Right hindlimb (tissue), 1 donor: ENCODE measurements at places on chromosomes 3 and 15.

GRCh38 chr15:93144463-93145236, 55.6 kb upstream of the RGMA start:
- no peak for DNase-seq

DNA sequence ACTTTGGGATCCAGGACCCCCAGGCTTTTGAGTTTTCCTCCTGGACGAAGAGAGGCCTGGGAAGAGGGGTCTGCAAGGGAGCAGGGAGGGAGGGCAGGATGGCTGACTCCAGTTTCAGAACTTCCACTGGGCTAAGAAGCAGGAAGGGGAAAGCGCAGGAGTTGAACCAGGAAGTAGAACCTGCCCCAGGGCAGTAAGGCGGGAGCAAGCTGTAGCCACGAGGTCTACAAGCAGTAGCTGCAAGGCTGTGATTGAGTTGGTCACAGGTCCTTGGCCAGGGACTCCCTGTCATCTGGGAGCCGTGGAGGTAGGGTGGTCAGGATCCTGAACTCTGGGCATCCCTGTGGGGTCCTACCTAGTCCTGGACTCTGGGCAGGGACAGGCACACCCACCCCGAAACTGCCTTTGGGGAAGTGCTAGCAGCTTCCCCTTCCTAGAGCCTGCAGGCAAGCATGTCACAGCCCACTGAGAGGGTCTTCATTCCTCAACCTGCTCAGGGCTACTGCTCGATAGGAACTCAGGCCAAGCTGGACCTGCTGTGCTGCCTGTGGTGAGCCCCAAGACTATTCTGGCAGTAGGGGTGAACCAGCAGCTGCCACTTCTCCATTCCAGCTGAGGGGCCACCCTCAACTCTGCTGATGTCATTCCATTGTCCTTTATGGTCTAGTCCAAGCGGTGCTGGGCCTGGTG, 5.8 kb upstream of the GNAI2 start:
- no peak for DNase-seq

DNA sequence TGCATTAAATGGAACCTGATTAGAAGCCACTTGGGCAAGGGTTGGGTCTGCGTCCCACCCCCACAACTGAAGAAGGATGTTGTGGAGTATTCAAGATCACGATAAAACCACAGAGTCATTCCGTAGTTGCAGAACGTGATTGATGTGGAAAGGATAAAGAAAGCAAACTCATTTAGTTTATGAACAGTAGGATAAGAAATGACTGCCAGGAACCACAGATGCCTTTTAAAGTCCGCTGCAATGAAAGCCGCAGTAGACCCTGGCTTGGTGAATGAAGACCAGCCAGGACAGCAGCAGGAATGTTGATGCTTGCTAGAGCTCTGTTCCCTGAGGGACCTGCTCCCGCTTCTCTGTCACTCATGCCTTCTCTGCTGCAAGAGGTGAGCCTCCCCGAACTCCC, 111.5 kb downstream of the GABRG3 start:
- DNase-seq = no peak

GRCh38 chr15:49900903-49901235, 218.2 kb downstream of the ATP8B4 start:
- DNase-seq = no peak

GRCh38 chr3:47009225-47010110, 30.0 kb downstream of the NBEAL2 start:
- DNase-seq = peak; percentile 95

- no peak for DNase-seq
These were observed 72.4 kb upstream of the RAP2B start for GRCh38 chr3:153089620-153090019.

DNA sequence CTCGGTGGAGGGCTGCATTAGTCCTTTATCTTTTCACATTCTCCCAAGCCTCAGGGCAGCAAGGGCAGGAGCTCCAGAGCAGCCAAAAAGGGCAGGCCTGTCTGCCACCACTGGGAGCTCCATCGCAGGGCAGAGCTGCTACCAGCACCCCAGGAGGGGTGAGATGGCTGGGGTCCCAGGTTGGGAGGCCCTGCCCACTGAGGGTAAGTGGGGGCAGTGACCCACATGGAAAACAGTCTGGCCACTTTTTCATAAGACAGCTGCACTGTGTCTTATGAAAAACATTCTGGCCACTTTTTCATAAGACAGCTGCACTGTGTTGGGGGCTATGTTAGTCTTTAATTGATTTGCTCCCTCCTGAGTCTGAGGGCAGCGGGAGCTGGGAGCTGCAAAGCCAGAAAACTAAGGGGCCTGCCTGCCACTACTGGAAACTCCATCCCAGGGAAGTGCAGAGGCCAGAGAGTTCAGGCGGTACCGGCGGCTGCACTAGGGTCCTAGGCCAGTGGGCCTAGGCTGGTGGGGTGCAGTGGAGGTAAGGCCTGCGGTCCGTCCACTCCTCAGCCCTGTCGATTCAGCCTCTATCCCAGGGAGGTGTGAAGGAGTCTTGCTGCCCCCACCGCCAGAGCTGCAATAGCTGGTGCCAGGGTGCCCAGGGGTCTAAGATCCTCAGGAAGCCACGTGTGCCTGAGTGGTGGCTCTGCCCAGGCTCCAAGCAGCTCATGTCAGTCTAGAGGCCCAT, 45.4 kb downstream of the TMCO5A start:
- DNase-seq = no peak

DNA sequence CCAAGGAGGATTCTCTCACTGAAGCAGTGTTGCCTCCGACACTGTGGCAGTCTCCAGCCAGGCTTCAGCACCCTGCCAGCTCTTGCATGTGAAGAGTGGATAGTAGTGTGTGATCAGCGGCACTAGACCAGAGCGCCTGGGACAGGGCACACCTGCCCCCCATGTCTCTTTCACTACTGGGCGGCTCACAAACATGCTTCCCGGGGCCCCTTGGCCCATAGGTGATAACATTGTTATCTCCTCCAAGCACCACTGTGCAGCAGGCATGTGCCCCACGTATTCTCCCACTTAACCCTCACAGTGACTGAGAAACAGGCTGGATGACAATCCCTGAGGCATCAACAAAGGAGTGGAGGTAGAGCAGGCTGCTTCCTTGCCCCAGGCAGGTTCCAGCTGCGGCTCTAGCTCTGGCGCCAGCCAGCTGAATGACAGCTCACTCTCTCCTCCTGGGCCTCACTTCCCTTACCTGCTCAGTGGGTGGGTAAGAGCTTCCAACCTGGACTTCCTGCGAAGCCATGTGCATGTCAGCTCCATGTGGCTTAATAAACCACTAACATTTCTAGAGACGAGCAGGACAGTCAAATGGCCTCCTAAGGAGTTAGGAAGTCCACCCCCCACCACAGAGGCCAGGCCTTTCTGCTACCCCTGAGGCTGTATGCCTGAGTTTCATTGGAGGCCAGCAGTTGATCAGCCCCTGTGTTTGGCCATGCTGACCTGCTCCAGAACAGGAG, 37.8 kb downstream of the KLF13 start:
- no peak for DNase-seq

- DNase-seq = no peak
These were observed 81.4 kb upstream of the GUCA1C start for GRCh38 chr3:109035082-109035481.

DNA sequence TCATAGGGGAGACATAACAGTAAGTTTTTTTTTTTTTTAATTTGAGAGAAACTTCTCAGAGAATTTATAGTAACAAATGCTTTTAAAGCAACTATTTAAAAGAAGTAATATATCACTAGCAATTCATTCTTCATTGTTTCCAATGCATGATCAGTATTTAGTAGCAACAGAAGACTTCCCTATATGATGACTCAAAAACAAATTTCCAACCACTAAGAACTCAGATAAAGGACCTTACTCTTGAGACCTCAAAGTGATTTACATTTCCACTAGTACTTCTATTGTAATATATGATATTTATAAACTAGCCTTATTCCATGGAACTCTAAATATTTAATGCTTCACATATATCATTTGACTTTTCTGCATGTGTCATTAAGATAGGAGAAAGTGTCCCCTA, 356.3 kb downstream of the ZBTB20 start:
- DNase-seq = no peak

GRCh38 chr15:83890587-83890986, 236.7 kb downstream of the ADAMTSL3 start:
- peak; percentile 73 for DNase-seq

DNA sequence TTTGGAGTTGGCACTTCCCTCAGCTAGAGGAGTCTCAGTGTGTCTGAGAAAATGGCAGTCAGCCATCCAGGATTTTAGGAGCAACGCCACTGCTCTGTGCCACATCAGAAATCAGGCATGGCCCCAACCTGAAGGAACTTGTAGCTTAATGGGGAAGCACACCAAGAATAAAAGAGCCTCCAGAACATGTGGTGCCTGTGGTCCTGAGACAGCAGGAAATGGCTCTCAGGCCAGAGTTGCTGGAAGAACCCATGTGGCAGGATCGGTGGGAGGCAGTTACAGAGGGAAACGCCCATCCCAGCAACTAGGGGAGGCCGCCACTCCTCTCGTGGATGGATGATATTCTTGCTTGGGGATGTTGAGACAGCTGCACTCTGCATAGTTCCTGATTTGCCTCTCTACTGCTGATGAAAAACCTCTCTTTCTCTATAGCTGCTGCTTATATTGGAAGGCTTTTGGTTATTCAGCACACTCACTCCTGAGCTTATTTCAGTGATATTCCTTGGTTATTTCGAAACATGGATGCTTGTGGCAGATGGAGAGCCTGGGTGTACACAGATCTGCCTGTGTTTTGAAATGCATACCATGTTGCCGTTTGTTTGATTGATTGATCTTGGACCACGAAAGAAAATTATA, 52.4 kb downstream of the KLHL25 start:
- no peak for DNase-seq

GRCh38 chr3:112355307-112355687, 22.3 kb downstream of the CD200 start:
- DNase-seq = no peak

GRCh38 chr3:45067941-45068340, 41.8 kb downstream of the CLEC3B start:
- DNase-seq = no peak

DNA sequence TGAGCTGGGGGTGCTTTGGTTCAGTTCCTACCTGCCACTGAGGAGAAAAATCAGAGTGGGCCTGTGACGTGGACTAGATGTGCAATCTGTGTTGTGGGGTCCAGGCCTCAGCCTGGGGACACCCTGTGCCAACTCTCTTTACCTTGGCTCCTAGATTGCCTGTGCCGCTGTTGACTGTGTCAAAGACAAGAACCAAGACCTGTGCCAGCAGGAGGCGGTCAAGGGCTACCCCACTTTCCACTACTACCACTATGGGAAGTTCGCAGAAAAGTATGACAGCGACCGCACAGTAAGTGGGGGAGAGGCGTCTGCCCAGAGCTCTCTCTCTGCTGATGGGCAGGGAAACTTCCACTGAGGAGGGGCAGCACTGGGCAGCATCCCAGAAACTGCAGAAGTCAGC, 40.6 kb upstream of the SEC22A start:
- no peak for DNase-seq

GRCh38 chr15:55907797-55908196, 85.6 kb downstream of the NEDD4 start:
- DNase-seq = no peak

GRCh38 chr3:129207479-129207878, 23.8 kb upstream of the CNBP start:
- DNase-seq = no peak

DNA sequence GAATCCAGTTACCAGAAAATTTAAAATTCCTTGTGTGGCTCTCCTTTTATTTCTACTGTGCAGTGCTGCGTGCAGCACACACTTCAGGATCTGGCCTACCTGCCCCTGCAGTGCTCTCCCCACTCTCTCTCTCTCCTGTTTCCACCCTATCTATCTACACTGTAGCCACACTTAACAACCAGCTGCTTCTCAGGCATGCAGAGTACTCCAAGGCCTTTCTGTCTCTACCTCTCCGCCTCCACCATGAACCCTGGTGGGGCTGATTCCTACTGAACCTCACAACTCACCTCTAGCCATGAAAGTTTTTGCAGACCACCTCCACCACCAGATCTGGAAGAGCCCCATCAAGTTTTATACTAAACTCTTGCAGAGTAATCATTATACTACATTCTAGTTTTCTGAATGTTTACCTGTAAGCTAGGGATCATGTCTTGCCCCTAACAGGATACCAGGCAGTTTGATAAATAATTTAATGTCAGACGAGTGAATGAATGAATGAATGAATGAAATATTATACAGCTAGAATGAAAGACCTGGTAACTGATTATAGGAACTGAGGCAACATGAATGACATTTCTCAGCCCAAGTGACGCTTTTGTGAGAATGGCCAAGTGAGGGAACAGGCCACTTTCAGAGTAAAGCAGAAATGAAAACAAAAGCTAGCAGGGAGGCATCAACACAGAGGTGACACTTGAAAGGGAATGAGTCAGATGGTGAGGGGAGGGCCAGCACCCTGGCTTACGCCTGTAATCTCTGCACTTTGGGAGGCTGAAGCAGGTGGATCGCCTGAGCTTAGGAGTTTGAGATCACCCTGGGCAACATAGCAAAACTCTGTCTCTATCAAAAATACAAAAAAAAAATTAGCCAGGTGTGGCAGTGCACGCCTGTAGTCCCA, 363.5 kb downstream of the FOXP1 start:
- no peak for DNase-seq

DNA sequence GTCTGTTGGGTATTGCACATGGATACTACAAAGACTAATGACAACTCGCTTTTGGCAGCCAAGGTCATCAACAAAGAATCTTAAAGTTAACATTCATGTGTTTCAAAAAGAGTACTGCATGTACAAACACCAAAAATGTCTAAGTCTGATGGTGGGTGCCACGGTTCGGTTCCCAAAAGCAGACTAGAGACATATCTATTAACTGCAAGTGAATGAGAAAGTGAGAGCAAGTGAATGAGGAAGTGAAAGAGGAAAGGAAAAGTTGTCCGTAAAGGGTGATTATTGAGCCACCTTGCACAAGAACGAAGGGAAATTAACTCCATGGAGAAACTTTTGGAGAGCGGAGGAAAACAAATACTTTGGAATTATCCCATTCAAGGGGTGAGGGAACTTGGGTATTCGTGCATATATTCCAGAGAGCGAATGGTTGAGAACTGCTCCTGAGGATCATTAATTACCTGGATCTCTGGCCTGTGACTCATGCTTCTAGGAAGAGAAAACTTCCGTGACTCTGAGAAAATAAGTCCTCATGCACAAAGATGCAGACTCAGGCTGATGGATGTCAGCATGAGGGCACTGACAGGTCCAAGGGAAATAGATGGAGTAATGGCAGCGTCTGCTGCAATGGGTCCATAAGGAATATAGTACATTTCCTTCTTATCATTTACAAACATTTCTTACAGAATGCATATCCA, 336.5 kb upstream of the TGFBR2 start:
- DNase-seq = no peak

DNA sequence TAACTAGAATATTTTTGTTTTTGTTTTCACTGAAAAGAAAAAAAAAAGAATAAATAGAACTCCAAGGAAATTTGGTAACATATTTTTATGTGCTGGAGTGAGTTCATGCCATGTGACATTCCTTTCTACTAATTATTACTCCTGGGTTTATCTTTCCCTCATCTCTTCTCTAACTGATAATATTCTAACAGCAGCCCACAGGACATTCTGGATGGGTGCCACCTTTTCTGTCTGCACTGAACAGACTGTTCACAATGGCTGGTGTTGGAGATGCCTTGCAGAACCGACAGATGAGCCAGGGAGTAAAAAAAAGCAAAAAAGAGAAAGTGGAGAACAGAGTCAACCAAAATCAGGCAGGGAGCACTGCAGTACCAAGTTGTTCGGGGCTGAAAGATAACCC, 151.3 kb downstream of the OR4M2 start:
- no peak for DNase-seq
